ENCODE measurements at places on chromosomes 2 and 18.

DNA sequence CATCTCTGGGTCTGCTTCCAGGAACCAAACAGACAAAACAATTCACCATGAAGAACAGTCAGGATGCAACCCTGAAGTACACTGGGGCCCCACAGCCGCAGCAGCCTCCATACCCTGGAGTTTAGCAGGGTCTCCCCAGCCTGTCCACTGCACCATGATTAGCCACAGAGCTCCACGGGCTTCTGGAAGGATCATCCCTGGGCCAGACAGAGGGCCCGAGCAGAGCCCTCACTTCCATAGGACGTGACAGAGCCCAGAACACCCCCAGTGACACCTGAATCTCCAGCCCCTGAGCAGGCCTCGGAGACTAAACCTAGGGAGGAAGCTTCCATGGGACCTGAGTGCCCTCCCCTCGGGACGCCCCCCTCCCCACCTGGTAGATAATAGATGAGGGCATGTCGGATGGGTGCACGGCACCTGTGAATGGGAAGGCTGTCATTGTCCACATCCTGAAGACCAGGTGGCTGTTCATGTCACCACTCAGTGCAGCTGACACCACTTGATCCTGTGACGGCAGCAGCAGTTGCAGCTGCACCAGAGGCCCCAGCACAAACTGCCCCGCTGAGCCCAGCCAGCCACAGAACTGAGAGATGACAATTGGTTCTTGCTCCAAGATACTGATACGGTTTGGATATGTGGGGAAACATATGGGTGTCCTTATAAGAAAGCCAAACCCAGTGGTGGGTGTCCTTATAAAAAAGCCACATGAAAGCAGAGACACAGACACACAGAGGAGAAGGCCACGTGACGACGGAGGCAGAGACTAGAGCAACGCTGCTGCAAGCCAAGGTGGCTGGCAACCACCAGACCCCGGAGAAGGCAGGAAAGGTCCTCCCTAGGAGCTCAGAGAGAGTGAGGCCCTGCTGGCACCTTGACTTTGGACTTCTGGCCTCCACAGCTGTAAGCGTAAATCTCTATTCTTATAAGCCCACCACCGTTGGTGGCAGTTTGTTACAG lies 23.2 kb downstream of the KIF1A start:
- DNase-seq: no peak

DNA sequence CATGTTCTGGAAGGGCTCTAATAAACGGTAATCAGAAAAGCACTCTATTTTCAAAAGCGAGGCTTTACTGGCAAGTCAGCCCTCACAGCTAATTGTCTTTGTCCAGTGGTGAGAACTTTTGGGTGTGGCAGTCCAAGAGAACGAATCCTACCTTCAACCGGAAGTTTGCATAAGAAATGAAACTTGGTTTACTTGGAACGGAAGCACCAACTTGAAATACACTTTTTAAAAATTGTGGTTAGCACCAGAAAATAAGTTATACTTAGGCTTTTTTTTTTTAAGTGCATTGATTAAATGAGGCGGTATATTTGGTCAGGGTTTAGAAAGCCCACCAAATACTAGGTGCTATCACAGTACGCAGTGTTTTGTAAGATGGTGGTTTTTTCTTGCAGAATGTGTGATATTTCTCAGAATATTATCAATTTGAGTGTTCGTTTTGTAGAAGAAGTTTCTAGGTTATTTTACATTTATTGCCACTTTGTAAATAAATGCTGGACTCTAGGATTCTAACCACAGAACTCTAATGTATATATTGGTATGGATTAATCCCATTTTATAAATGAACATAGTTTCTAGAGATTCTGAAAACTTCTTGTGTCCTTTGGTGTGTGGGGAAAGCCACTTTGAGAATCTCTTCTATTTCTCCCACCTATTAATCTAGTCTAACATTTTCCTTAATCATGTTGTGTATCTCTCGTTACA lies 1.2 kb downstream of the MYL12A start:
- no peak for DNase-seq

- no peak for DNase-seq
Observed at GRCh38 chr2:168034616-168035015, 212.8 kb downstream of the STK39 start.

- DNase-seq: no peak
Observed at GRCh38 chr2:149616681-149617456, 29.3 kb upstream of the MMADHC start.

DNA sequence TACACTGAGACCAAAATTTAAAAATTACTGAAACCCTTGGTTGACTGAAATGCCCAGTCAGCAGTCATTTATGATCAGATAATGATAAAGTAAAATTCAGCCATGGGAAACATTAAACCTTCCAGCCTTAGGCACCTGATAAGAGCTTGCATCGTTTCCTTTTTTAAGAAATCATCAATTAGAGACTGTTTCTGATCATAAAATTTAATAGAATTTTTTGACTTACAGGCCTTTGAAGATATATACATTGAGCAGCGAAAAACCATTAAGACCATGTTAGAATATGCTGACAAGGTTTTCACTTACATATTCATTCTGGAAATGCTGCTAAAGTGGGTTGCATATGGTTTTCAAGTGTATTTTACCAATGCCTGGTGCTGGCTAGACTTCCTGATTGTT lies 99.6 kb upstream of the CSRNP3 start:
- no peak for DNase-seq

- DNase-seq: no peak
Observed at GRCh38 chr2:220489121-220489520, 861.7 kb downstream of the SLC4A3 start.

GRCh38 chr2:170764880-170765261 lies 5.3 kb upstream of the ERICH2 start:
- no peak for DNase-seq

- no peak for DNase-seq
Observed at GRCh38 chr2:46939626-46940359, 24.2 kb upstream of the MCFD2 start.

DNA sequence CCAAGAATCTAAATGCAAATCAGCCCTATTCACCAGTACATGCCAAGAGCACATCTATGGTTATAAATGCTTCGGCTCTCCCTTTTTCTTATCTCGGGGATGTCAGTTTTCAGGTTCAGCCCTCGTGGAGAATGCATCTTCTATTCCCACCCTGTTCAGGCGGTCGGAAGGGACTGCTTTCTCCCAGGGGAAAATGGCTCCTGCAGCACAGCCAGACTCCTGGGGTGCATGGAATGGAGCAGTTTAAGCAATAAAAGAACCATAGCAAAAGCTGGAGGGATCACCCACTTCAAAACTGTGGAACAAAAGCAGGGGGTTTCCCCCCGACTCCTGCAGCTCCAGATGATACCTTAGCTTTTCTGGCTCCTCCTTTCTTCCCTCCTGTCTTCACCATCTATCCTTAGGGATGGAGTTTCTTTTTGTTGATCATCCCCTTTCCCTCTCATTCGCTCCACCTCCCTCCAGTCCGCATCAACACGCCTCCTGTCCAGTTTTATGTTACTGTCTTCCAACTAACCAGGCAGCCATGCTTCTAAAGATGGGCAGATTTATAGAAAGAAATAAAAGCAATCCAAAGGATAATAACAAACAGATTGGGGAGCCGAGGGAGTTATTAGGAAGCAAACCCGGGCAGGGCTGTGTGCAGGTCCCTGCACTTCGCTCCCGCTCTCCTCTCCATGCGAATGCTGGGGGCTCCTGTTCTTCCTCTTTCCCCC lies 356.2 kb upstream of the SMIM21 start:
- no peak for DNase-seq

DNA sequence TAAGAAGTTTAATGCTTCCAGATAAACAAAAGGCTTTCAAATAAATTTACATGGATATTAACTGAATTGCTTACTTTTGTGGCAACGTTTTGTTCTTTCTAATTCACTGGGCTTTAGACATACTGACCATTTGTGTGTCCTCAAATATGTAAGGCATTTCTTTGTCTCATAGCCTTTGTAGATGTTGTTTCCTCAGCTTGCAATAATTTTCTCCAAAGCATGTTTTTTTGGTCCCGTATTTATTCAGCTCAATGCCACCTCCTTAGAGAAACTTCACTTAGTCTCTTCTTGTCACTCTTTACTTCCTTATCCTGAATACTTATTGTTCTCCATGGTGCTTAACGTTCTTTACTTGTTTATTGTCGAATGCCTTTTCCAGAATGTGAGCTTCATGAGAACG lies 98.5 kb downstream of the NUP35 start:
- no peak for DNase-seq

- DNase-seq: no peak
Observed at GRCh38 chr18:65754121-65754520, 3.3 kb downstream of the CDH7 start.

- no peak for DNase-seq
Observed at GRCh38 chr2:44510246-44510645, 148.5 kb downstream of the CAMKMT start.

- no peak for DNase-seq
Observed at GRCh38 chr2:95231723-95232122, 24.4 kb downstream of the ZNF892 start.

DNA sequence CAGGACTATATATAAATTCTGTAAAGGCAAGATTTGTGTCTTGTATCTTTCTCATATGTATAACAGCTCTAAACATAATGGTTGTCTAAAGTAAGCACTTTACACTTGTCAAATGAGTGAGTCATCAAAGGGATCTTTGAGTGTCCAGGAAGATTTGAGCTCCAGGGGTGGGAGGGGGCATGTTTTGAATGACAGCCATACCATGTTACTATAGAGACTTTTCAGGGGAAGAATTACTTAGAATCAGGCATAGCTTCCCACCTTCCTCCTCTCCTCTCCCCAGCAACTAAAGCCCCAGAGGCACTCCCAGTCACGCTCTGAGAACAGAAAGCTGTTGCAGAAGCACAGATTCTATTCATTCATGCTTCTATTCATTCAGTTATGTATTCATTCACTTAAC lies 65.8 kb upstream of the ALK start:
- DNase-seq: no peak

- DNase-seq: no peak
Observed at GRCh38 chr2:36528274-36528673, 69.7 kb downstream of the FEZ2 start.

GRCh38 chr18:74373428-74373827 lies 57.8 kb downstream of the C18orf63 start:
- peak; percentile 95 for DNase-seq

DNA sequence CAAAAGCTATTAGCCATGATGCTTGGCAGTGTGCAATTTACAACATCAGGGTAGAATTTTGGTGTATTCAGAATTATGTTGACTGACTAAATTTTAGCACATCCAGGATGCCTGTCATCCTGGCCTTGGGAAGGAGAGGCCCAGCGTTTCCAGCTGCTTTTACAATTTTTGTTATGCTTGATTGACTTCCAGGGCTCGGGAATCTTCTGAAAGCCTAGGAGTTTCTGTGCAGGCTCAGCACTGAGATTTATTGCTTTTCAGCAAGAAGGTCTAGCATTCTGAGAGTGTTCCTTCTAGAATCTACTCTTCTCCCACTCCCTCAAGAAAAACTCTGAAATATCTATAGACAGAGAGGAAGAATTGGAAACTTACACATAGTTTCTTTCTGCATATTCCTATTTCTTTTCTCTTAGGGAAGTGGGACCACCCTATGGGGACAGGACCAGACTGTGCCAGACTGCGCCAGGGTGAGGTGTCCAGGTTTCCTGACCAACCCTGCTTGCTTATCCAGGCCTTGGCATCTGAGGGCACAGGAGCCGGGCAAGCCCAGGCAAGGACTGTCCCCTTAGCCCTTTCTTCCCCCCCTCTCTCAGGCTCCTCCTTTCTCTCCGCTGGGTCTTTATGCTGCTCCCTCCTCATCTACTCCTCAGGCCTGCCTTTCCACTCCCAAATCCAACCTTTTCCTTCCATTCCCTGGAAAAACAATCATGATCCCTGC lies 26.9 kb downstream of the MAIP1 start:
- DNase-seq: no peak

DNA sequence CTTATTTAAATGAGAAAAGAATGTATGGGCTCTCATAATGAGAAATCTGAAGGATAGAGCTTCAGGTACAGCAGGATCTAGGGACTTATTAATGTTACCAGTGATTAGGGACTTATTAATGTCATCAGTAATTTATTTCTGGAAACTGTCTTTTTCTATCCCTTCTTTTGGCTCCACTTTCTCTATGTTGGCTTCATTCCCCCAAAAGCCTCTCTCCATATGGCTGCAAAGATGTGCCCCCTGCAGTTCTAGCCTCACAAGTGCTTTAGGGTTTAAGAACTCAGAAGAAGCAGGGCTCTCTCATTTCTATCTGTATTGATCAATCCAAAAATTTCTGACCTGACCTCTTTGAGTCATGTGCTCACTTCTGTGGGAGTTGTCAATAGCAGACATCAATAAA lies 480.9 kb downstream of the TXNL1 start:
- no peak for DNase-seq

- no peak for DNase-seq
Observed at GRCh38 chr2:205775097-205775877, 93.0 kb downstream of the NRP2 start.

- DNase-seq: peak; percentile 20
Observed at GRCh38 chr2:32008805-32009515, 1.8 kb downstream of the MEMO1 start.

DNA sequence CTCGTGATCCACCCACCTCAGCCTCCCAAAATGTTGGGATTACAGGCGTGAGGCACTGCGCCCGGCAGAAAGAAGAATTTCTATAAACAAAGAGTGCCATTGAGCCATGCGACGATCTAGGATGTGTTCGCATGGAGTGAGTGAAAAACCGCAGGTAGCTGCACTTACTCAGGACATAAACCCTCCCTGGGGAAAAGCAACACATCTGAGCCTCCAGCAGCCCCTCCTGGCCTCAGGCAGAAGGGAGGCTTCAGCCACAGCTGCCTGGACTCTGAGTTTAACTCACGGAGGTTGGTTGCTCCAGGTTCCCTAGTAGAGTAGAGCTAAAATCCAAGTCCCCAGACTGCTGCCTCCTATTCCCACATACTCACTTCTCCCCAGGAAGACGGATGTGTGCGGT lies 11.3 kb upstream of the STK25 start:
- no peak for DNase-seq

- no peak for DNase-seq
Observed at GRCh38 chr18:8806798-8807487, 101.6 kb downstream of the MTCL1 start.

All from stimulated activated naive CD4-positive, alpha-beta T cell (primary cell).